Stimulated activated CD4-positive, alpha-beta T cell treated with anti-CD3 and anti-CD28 coated beads, TNF-alpha, amount 100 ng/mL, for 24 hours (primary cell): ENCODE measurements at places on chromosomes 1 and 21.

DNA sequence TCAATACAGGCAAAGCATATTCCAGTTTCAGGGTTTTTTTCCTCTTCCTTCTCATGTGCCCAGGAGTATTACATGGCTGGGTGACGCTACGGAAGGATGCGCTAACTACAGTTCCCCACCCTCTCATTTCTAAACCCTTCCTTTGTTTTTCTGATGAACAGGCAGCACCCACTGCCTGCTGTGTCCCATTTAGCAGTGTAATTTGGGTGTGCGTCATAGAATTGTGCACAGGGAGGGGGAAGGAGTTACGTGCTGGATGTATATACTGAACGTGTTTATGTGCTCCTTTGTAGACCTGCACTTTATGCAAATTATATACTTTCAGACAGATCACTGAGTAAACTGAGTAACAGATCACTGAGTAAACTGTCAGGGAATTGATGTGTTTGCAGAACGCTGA is 44.5 kb downstream of the ELAPOR1 start:
- no peak for DNase-seq

DNA sequence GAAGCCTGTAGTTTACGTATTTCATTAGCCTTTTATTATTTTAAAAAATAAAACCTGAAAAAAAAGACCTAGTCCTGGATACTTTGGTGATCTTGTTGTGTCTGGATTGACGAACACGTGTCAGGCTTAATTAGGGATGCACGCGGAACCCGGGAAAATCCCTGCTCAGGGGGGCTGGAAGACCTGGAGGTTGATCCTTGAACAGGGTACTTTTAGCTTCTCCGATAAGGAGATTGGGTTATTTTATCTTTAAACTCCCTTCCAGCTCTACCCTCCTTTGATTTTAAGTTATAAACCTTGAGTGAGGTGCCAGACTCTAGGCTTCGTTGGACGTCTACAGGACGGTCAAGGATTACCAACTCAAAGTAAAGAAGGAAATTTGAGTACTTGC is 552 bp upstream of the ZNF691 start:
- no peak for DNase-seq

- no peak for DNase-seq
Measured at GRCh38 chr1:177256153-177257075, 85.7 kb downstream of the BRINP2 start.

- no peak for DNase-seq
Measured at GRCh38 chr21:38920631-38921398, 115.1 kb downstream of the ETS2 start.

- no peak for DNase-seq
Measured at GRCh38 chr1:198967566-198967965, 328.7 kb downstream of the PTPRC start.

GRCh38 chr21:45162115-45162514 is 87.7 kb downstream of the ADARB1 start:
- DNase-seq: no peak

DNA sequence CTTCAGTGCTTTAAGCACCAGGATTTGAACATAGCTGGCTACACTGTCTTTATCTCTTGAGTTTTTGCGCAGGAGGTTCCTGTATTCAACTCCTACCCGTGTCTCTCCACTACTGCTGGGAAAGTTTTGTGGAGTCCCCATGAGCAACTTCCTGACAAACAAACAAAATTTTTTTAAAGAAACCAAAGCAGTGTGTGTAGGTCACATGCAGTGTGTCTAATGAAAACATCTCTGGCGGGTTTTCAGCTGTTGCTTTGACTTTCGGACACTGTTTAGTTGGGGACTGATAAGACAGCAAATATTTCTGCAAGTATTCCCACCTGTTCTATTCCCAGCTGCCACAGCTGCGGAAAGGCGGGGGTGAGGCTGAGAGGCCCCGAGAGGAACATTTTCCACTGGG is 2.0 kb downstream of the PSEN2 start:
- DNase-seq: no peak

DNA sequence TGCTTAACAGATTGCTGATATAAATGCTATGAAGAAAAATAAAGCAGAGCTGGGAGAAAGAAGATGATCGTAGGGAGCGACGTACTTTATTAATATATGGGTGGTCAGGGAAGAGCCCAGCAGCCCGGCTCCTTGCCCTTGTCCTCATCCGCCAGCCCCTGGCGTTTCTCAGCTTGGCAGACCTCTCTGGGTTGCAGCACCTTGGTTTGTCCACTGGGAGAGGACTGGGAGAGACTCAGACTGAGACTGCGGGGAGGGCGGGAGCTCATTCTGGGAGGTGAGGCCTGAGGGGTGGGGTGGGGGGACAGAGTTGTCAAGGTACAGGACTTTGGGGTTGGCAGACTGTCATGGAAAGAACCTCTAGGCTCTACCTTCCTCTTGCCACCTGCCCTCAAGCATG is 3.3 kb upstream of the S100A3 start:
- no peak for DNase-seq

- DNase-seq: no peak
Measured at GRCh38 chr21:42047821-42048613, 23.1 kb upstream of the UMODL1 start.

- DNase-seq: no peak
Measured at GRCh38 chr1:64909031-64909430, 57.3 kb downstream of the JAK1 start.

GRCh38 chr1:22810378-22810777 is 99.7 kb downstream of the EPHB2 start:
- DNase-seq: no peak

DNA sequence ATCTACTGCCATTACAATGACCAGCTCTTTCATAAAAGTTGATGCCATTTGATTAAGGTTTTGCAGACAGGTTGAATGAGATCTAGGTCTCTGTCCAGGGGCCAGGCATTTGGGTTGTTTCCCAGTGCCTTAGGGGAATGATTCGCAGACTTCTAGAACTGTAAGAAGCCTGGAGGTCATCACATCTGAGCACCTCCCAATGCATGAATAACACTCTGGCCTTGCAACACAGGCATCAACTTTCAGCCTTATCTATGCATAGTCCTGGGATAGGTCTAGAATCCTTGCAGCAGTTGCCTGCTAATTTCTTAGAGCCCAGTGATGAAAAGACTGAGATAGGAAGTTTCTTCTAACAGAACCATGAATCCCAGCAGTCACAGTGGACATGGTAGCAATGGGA is 44.8 kb upstream of the KCND3 start:
- DNase-seq: no peak
